RKO (cell line): ENCODE measurements at places on chromosomes 3 and 15.

DNA sequence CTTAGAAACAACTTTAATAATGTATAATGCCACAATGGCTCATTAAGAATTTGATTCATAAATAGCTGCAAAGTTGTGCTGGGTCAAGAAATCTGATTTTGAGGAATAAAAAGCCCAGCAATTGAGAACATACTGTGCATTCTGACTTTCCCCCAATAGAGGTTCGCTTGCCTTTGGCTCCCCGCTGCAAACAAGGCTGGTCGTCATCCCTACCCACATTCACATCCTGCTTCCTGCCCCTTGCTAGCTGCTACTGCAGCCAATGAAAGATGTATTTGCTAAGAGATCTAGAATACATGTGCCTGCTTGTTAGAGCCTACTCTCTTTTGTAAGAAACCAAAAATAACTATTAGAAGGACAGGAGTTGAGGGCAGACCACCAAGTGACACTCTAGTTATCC, 51.8 kb upstream of the GUCA1C start:
- no peak for DNase-seq

DNA sequence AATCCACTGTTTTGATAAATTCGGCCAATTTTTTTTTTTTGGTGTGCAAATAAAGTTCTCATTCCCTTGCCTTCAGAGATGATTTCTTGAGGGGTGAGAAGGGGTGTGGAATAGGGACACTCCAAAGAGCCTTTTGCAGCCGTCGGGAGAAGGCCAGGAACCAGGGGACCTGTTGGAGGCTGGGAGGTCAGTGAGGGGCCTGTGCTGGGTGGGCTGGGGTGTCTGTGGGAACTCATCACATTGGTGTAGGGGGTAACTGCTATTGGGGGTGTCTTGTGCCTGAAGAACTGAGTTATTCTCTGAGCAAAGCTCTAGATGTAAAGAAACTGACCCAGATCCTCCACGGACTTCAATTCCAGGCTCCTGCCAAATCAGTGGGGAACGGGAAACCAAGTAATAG, 13.5 kb upstream of the SKIC8 start:
- no peak for DNase-seq

- DNase-seq, result peak; percentile 75
Measured at GRCh38 chr15:66498501-66499386, 1.2 kb upstream of the SNAPC5 start.

- no peak for DNase-seq
Measured at GRCh38 chr15:91694131-91694830, 159.2 kb upstream of the SLCO3A1 start.

GRCh38 chr3:63918321-63918720, 6.1 kb upstream of the SCAANT1 start:
- DNase-seq, result no peak

DNA sequence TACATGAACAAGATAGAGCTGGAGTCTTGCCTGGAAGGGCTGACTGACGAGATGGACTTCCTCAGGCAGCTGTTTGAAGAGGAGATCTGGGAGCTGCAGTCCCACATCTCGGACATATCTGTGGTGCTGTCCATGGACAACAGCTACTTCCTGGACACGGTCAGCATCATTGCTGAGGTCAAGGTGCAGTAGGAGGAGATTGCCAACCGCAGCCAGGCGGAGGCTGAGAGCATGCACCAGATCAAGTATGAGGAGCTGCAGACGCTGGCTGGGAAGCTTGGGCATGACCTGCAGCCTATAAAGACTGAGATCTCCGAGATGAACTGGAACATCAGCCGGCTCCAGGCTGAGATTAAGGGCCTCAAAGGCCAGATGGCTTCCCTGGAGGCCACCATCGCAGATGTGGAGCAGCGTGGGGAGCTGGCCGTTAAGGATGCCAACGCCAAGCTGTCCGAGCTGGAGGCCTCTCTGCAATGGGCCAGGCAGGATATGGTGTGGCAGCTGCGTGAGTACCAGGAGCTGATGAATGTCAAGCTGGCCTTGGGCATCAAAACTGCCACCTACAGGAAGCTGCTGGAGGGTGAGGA, 5.5 kb upstream of the LARP6 start:
- DNase-seq, result no peak

DNA sequence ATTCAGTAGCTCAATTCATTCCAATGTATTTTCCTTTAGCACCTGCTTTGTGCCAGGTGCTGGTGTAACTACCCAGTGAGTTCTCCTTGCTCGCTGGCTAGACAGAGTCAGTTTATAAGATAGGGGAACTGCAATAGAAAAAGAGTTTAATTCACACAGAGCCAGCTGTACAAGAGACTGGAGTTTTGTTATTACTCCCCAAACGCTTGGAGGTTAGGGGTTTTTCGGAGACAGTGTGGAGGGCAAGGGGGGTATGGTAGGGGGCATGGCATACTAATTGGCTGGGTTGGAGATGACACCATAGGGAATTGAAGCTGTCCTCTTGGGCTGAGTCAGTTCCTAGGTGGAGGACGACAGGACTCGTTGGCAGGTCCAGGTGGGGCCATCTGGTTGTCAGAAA, 5.4 kb upstream of the CFAP91 start:
- DNase-seq, result no peak

DNA sequence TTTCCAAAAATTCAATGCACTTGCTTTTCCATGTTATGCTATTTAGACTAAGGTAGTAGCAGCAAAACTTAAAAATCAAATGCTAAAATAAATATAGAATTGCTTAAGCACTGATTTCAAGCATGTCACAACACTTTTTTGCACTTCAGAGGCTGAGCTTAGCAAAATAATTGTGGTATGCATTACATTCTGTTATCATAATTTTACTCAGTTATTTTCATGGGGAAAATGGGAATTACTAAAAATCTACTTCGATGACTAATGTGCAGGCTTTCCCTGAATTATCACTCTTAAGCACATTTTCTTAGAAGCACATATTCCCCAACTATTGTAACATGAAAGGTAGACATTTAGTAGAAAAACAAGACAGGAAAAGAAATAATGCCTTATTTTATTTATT, 322.4 kb upstream of the CBLB start:
- DNase-seq, result no peak

DNA sequence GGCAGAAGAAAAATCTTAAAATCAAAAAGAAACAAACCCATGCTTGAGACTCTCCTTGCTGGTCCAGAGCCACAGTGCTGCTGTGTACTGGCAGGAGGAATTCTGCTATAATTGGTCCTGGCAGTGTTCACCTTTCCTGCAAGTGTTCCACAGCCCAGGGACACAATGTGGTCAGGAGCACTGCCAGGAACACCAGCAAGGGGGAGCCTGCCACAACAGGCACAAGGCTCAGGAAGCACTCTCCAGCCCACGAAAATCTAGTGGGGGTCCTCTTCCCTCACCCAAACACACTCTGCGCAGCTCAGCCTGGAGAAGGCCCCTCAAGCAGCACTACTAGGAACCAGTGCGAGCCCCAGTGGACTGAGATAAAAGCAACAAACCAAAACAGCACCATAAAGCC, 92.9 kb downstream of the UBE3A start:
- DNase-seq, result no peak

DNA sequence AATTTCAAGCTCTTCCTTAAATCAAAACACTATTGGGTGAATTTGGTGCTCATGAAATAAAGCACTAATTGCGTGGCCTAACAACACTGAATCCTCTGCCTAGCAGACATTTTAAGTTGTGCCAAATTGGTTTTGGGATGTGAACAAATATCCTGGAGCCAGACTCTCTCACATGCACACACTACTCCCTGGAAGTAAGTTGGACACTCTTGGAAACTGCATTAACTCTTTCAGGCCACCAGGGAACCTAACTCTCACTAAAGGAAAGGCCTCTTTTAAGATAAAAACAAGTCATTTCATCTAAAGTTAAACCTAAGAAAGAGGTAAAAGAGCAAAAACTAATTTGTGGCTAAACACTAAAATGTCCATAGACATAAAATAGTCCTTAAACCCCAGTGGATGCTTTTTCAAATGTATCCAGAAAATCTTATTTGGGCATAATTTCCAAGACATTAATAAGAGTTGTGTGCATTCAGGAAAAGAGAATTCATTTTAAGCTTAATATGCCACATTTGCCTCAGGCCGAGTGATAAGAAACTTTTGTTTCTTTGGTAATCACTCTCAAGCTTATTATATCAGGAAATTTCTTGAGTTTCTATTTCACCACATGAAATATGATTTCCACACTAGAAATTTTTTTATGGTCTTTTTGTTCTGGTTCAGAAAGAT, 61.8 kb downstream of the ZBTB20 start:
- peak; percentile 31 for DNase-seq

- DNase-seq, result no peak
Measured at GRCh38 chr15:50940506-50940905, 32.0 kb downstream of the AP4E1 start.

DNA sequence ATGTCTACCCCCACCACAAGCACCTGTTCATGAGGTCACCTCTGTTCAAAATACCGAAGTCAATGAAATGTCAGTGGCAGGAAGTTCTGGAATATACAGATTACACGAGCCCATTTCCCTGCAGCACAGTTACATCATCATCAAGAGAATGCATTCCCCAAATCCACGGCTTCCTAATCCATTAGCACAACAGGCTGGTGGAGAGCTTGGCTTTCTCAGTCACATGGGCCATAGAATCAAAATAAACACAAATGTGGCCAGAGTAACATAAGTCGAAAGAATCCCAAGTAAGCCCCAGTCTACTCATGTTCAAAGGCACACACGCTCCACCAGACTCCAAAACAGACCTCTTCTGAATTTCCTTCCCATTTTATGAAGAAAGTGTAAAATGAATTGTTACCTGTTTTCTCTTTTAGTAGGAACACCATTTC, 419.3 kb downstream of the MAGI1 start:
- no peak for DNase-seq

DNA sequence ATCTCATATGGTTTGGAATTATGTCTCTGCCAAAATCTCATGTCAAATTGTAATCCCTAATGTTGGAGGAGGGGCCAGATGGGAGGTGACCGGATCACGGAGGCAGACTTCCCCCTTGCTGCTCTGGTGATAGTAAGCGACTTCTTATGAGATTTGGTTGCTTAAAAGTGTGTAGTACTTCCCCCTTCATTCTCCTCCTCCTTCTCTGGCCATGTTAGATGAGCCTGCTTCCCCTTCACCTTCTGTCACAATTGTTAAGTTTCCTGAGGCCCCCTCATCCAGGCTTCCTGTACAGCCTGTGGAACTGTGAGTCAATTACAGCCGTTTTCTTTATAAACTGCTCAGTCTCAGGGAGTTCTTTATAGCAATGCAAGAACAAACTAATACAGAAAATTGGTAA, 51.1 kb downstream of the NEDD4 start:
- DNase-seq, result no peak

DNA sequence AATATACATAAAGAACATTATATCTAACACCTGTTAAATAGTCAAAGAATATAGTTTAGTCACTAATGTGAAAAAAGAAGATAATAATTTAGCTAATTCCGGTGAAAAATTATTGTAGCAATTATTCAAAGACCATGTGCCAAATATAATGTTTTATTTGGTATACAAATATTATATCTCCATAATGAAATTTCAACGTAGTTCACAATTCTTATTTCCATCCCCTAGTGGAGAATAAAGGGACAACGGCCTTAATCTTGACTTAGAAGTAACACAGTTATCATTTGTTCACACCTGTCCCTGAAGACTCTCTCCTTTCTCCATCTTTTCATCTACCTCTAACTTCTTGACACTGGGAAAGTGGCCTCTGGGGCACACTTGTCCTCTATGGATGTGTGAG, 213.4 kb downstream of the ERC2 start:
- DNase-seq, result peak; percentile 9

DNA sequence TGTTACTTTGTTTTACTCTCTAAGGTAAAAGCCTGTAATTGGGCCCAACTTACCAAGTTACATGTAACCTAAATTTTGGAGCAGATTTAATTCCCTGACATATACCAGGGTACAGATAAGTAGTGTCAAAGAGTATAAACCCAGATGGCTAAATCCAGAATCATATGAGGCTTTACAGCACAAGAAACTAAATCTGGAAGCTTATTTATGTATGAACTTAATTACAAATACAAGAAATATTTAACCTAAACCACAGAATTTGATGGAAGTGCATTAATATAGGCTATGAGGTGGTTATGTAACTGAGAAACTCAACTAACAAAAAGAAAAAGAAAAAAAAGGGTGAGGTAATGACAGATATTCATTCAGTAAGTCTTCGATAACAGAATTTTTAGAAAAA, 930.2 kb upstream of the ALCAM start:
- DNase-seq, result no peak

DNA sequence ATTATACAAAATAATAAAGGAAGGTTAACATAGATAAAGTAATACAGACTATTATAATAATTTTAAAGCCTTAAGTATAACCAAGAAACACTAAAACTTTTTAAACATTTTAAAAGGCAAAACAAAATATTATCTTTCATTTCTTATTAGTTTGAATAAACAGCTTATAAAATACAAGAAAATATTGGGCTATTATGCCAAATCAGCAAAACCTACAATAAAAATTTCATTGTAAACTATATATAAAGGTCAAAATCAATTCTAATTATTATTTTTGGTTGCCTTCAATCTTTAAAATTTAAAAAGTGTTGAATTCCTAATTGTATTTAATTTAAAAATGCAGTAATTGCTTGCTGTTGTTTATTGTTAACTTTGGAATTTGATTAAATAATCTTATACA, 430.0 kb downstream of the ROBO1 start:
- no peak for DNase-seq

GRCh38 chr15:72230197-72231065, 559 bp downstream of the PKM start:
- peak; percentile 86 for DNase-seq

DNA sequence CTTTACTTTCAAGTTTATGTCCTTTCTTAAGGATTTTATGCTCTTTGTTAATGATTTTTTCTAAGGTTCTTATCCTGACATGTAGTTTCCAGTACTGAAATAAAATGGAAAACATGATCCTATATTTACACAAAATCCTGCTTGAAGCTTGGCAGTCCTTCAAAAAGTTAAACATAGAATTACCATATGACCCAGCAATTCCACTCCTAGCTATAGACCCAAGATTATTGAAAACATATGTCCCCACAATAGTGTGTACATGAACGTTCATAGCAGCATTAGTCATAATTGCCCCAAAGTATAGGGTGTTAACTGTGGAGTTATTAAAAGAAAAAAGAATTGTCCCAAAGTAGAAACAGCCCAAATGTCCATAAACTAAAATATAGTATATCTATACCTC, 33.2 kb downstream of the ITGB5 start:
- no peak for DNase-seq

- DNase-seq, result no peak
Measured at GRCh38 chr3:122535964-122536631, 21.4 kb upstream of the KPNA1 start.

DNA sequence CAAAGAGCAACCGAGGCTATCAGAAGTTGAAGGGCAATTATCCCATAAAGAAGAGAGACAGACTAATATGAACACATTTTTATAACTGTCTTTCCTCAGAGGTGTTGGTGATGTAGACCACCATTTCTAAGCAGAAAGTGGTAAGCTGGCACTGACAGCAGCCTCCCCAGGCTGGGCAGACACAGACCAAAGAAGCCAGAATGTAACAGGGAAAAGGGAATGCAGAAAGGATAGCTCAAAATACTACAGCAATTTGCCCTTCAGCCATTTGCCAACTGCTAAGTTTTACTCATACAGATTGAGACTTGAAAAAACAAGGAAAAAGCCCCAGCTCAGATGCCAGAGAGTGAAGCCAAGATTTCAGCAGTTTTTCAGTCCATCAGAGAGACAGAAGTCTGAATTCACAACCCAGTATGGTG, 73.5 kb upstream of the ABI3BP start:
- DNase-seq, result no peak

GRCh38 chr3:53583161-53583690, 88.8 kb downstream of the CACNA1D start:
- DNase-seq, result no peak

GRCh38 chr3:16299746-16300145, 34.7 kb downstream of the OXNAD1 start:
- no peak for DNase-seq
